Vagina (tissue), 2 donors: ENCODE measurements at places on chromosomes 12 and 14.

DNA sequence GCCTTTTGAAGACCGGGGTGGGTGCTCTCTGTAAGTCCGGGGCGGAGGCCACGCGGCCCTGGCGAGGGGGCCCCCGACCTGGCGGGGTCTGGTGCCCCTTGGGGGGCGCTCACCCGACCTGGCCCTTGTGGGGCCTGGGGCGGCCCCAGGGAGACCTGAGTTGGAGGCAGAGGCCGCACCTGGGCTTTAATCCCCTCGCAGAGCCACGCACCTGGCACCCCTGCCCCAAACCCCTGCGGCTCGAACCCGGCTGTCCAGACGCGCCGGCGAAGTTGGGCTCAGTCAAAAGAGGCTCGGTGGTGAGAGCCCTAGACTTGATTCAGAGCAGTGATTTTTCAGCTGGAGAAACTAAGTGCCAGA, 267 bp downstream of the CFAP251 start:
- H3K27me3 ChIP-seq, result no peaks in the 10 kb centered on the region
- peak overlapping the region; percentile 54 for H3K27ac ChIP-seq
- DNase-seq, result no peak
- H3K36me3 ChIP-seq, result no peaks in the 10 kb centered on the region
- peak overlapping the region; percentile 37 for H3K4me3 ChIP-seq
- peaks cover 8% of the 10 kb centered on the region for H3K4me1 ChIP-seq

DNA sequence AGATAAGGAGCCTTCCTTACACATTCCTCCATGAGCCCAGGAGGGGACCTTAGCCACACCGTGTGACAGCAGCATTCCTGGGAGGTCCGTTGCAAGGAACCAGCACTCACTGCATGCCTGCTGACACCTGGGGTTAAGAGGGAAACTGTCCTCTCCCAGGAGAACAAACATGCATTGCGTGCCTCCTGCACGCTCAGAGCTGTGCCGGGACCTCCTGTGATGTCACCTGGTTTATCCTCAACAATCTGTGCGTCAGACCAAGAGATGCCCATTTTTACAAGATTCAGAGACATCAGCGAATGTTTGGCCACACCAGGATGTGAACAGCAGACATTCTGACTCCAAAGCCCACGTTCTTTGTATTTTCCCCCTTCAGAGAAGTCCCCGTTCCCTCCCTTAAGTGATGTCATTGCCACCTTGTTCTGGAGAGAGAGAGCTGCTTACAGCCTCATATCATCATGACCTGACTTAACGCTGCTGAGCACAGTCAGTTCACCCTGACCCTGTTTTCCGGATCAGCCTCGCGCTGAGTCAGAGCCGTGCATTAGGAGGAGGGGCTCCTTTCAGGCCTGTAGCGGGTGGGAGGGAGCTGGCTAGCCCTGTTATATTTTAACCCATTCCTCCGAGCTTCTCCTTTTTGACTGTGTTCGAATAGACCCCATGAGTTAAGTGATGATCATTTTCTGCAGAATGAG, 36.2 kb downstream of the TMEM120B start:
- H3K27me3 ChIP-seq, result no peaks in the 10 kb centered on the region
- DNase-seq, result no peak
- peaks cover 7% of the 10 kb centered on the region for H3K36me3 ChIP-seq
- no peak overlapping the region for H3K4me3 ChIP-seq

- H3K27ac ChIP-seq, result no peak overlapping the region
- H3K36me3 ChIP-seq, result no peaks in the 10 kb centered on the region
- peaks cover 26% of the 10 kb centered on the region for H3K4me1 ChIP-seq
These were observed 175.0 kb upstream of the LMNTD1 start for GRCh38 chr12:25728056-25728595.

- H3K36me3 ChIP-seq, result no peaks in the 10 kb centered on the region
- H3K27ac ChIP-seq, result no peak overlapping the region
- no peak for DNase-seq
- H3K4me1 ChIP-seq, result peaks cover 5% of the 10 kb centered on the region
- H3K27me3 ChIP-seq, result no peaks in the 10 kb centered on the region
These were observed 173.2 kb upstream of the MYL2 start for GRCh38 chr12:111093428-111094142.

DNA sequence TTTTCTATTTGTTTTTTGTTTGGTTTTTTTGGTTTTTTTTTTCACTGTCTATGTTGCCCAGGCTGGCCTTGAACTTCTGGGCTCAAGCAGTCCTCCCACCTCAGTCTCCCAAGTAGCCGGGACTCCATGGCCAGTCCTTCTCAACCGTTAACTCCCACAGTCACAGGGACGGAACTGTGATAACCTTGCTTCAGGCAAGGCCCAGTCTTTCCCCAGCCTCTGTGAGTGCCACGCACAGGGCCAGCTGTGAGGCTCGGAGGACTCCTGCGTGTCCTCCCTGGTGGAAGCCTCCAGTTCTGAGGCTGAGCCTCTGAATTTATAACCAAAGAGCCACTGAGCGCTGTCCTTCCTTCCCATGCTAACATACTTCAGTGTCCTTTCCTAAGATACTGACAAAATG, 23.7 kb downstream of the PSMC1 start:
- H3K36me3 ChIP-seq, result no peaks in the 10 kb centered on the region
- no peaks in the 10 kb centered on the region for H3K4me1 ChIP-seq
- DNase-seq, result no peak
- H3K27ac ChIP-seq, result no peak overlapping the region

GRCh38 chr12:29732191-29732590, 51.6 kb downstream of the TMTC1 start:
- no peak overlapping the region for H3K4me3 ChIP-seq
- no peaks in the 10 kb centered on the region for H3K27me3 ChIP-seq
- H3K36me3 ChIP-seq, result no peaks in the 10 kb centered on the region
- DNase-seq, result no peak

DNA sequence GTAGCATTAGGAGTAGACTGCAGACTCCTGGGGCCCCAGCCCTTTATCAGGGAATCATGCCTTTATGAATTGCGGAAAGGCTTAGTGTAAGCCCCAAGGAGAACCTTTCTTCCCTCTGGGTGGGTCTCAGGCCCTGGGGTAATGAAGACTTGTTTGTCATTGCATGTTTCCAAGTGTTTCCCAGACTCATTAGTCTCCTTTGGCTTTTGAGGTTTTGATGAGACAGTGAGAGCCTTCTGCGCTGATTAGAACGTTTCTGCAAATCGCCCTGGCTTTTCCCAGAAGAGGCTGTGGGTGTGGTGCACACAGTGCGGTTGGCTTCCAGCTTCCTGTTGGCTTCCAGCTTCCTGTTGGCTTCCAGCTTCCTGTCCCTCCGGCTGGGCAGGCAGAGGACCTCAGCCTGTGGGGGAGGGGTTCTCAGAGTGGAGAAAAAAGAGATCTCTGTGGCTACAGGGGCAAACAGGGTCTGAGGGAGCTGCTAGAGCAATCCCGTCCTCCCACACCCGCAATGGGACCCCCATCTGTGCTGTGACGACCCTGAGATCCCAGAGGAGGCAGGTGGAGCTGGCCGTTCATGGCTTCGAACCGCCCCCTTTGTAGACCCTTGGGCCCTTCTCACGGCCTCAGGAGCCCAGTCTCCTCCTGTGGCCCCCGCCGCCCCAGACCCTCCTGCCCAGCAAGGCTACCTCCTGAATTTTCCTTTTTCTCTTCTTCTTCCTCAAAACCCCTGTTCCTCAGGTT, 42.1 kb downstream of the GPR68 start:
- no peak overlapping the region for H3K4me3 ChIP-seq
- H3K36me3 ChIP-seq, result no peaks in the 10 kb centered on the region
- DNase-seq, result no peak

DNA sequence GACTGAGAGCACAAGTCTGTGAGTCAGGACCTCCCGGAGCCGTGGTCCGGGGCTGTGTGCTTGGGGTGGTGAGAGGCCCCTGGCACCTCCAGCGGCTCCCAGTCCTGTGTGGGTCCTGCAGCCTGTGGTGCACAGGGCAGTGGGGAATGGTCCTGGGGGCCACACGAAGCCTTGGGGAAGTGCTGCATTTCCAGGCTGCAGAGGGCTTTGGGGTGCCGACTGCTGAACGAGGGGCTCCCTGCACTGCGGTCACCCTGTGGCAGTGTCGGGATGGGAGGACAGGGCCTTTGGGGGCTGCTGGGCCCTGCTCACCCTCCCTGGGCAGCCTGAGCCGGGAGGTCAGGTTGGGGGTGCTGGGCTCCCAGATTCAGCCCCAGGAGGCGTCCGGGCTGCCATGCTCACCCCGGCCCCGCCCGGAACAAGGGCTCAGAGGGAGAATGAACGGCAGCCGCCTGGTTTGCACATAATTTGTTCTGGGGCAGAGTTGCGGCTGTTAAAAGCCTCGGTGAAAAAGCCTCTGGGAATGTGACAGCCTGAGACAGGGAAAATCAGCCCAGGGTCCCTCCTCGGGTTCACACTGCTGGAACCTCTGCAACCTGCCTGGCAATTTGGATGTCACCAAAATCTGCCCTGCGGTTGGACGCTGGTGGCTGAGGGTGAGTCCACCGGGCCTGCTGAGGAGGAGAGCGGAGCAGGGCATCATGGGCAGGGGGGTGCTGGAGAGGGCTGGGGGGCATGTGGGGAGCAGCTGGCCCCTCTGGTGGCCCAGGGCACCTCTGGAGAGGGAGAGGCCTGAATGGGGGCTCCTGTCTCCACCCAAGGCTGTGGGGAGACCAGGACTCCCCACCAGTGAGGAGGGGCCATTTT, 109.2 kb downstream of the KIF26A start:
- no peak overlapping the region for H3K4me3 ChIP-seq
- no peaks in the 10 kb centered on the region for H3K27me3 ChIP-seq
- no peak overlapping the region for H3K27ac ChIP-seq
- H3K36me3 ChIP-seq, result no peaks in the 10 kb centered on the region
- H3K4me1 ChIP-seq, result no peaks in the 10 kb centered on the region

DNA sequence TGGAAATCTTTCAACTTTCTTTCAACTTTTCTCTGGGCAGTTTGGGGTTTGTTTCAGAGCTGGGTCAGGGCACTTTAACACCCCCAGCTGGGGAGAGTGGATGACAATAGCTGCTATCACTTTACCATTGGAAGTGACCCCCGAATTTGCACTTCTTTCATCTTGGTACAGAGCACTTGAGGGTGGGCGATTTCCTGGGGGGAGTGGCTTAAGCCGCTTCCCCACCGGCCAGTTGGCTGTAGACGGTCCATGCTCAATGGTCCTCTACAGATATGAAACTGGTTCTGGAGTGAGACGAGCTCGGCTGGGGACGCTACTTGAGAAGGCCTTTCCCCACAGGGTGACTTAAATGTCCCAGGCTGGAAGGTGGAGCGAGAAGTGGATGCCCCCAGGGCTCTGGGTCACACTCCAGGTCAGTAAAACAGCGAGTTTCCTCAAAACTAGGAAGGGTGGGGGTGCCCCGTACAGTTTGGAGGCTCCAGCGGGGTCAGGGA, at the start of gene VRTN:
TSS of gene VRTN (plus strand) at position 231 of the 494 bp plus-strand sequence. CDS start 8,313 bp downstream, outside the sequence.
- no peaks in the 10 kb centered on the region for H3K4me1 ChIP-seq
- no peak within 1 kb of the TSS for H3K4me3 ChIP-seq
- H3K27ac ChIP-seq, result no peak within 1 kb of the TSS
- no peak for DNase-seq
- no peaks in the 10 kb centered on the region for H3K36me3 ChIP-seq

DNA sequence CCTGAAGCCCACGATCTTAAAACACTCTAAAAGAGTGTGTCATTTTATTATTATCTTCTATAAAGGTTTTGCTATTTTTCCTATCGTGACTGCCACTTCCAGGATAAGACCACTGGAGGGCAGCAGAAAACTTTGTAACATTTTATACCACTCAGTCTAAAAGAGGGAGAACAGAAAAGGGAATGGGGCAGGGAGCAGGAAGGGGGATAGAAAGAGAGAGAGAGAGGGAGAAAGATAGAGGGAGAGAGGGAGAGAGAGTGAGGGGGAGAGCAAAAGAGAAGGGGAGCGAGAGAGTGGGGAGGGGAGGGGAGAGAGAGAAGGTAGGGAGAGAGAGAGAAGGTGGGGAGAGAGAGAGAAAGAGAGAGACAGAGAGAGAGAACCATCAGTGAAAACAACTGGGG, 2.0 kb upstream of the ART4 start:
- no peaks in the 10 kb centered on the region for H3K36me3 ChIP-seq
- no peaks in the 10 kb centered on the region for H3K27me3 ChIP-seq
- H3K4me3 ChIP-seq, result no peak overlapping the region
- peaks cover 41% of the 10 kb centered on the region for H3K4me1 ChIP-seq
- peak overlapping the region; percentile 31 for H3K27ac ChIP-seq

GRCh38 chr12:52182898-52183543, 8.8 kb downstream of the KRT80 start:
- H3K27ac ChIP-seq, result peak overlapping the region; percentile 25
- no peaks in the 10 kb centered on the region for H3K27me3 ChIP-seq
- H3K4me3 ChIP-seq, result no peak overlapping the region
- peaks cover 38% of the 10 kb centered on the region for H3K4me1 ChIP-seq
- DNase-seq, result no peak
- no peaks in the 10 kb centered on the region for H3K36me3 ChIP-seq

DNA sequence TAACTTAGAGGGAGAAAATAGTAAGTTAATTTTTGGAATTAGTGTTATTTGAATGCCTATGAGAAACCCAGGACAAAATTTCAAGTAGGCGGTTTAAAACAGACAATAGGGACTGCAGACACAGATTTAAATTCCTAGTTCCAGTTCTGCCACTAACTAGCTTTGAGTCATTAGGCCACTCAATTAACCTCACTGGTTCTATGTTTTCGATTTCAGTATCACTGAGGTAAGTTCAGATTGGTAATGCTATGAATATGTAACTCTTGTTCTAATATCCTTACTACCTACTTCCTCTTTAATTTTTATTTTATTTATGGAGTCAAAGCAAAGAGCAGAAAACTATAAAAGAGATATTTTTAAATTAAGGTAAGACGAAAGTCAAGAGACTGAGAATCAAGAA, 52.6 kb downstream of the GALC start:
- H3K4me1 ChIP-seq, result no peaks in the 10 kb centered on the region
- no peak for DNase-seq
- no peaks in the 10 kb centered on the region for H3K36me3 ChIP-seq
- H3K27me3 ChIP-seq, result no peaks in the 10 kb centered on the region

- H3K4me1 ChIP-seq, result no peaks in the 10 kb centered on the region
- no peak overlapping the region for H3K27ac ChIP-seq
- no peaks in the 10 kb centered on the region for H3K36me3 ChIP-seq
- DNase-seq, result no peak
- no peaks in the 10 kb centered on the region for H3K27me3 ChIP-seq
- no peak overlapping the region for H3K4me3 ChIP-seq
These were observed 25.3 kb downstream of the PAH start for GRCh38 chr12:102891756-102892155.

- H3K4me3 ChIP-seq, result no peak overlapping the region
- no peaks in the 10 kb centered on the region for H3K36me3 ChIP-seq
- H3K27ac ChIP-seq, result no peak overlapping the region
- no peak for DNase-seq
- H3K27me3 ChIP-seq, result no peaks in the 10 kb centered on the region
- H3K4me1 ChIP-seq, result peaks cover 26% of the 10 kb centered on the region
These were observed 266.5 kb downstream of the PAWR start for GRCh38 chr12:79424109-79424721.

GRCh38 chr12:3961591-3961990, 88.4 kb upstream of the PARP11 start:
- no peak for DNase-seq
- no peak overlapping the region for H3K27ac ChIP-seq
- H3K36me3 ChIP-seq, result no peaks in the 10 kb centered on the region
- H3K4me3 ChIP-seq, result no peak overlapping the region
- H3K27me3 ChIP-seq, result no peaks in the 10 kb centered on the region

- no peaks in the 10 kb centered on the region for H3K36me3 ChIP-seq
- no peak for DNase-seq
- H3K4me1 ChIP-seq, result peaks cover 32% of the 10 kb centered on the region
- peak overlapping the region; percentile 33 for H3K27ac ChIP-seq
These were observed 280.9 kb downstream of the CACNA1C start for GRCh38 chr12:2333491-2334195.

- no peaks in the 10 kb centered on the region for H3K36me3 ChIP-seq
- peaks cover 10% of the 10 kb centered on the region for H3K4me1 ChIP-seq
These were observed 160.8 kb upstream of the FAR2 start for GRCh38 chr12:28988325-28988704.

- no peaks in the 10 kb centered on the region for H3K4me1 ChIP-seq
- H3K36me3 ChIP-seq, result no peaks in the 10 kb centered on the region
- DNase-seq, result no peak
- H3K27me3 ChIP-seq, result no peaks in the 10 kb centered on the region
- H3K27ac ChIP-seq, result no peak overlapping the region
These were observed 44.5 kb downstream of the ASCL4 start for GRCh38 chr12:107818984-107819383.
